Body of pancreas (tissue), 4 donors: ENCODE measurements at places on chromosomes 3 and 15.

GRCh38 chr15:59556380-59556779 is 55.2 kb upstream of the GCNT3 start:
- H3K4me3 ChIP-seq = no peak overlapping the region
- no peak overlapping the region for H3K27ac ChIP-seq
- no peaks in the 10 kb centered on the region for H3K27me3 ChIP-seq
- H3K36me3 ChIP-seq = no peaks in the 10 kb centered on the region

GRCh38 chr3:150107429-150108175 is 136.9 kb upstream of the PFN2 start:
- H3K27me3 ChIP-seq = no peaks in the 10 kb centered on the region
- no peak overlapping the region for H3K27ac ChIP-seq
- H3K36me3 ChIP-seq = no peaks in the 10 kb centered on the region
- no peak for DNase-seq

DNA sequence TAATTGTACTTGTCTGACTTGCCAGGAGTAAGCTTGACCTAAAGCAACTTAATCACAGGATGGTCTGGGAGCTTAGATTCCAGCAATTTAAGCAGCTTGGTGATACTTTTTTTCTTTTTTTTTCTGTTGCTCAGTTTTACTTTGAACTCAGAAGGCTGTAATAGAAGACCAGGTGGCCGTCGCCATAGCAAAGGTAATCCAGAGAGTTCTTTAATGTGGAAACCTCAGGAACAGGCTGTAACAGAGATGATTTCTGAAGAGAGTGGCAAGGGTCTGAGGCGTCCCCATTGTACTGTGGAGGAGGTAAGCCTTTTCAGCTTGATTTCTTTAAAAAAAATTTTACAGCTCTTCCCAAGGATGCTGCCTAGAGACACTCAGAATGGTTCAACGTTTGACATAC is 20.1 kb downstream of the SENP2 start:
- no peak overlapping the region for H3K27ac ChIP-seq
- H3K4me1 ChIP-seq = peaks cover 3% of the 10 kb centered on the region
- no peak for DNase-seq
- H3K36me3 ChIP-seq = peaks cover 33% of the 10 kb centered on the region
- no peaks in the 10 kb centered on the region for H3K27me3 ChIP-seq

DNA sequence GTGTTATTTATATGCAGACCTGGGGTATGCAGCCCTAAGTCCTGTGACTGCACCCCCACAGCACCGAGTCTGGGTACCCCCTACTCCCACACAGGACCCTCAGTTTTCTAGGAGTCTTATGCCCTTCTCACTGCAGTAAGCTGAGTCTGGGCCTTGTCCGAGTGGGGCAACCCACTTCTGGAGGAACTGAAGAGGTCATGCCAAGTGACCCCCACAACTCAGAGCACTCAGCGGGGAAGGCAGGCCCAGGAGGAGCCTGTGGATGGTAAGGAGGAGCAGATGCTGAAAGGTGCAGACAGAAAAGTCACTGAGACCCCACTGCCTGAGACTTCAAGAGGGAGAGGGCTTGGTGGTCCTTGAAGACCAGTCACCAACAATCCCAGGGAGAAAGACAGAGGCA is 56.1 kb upstream of the FGD5 start:
- H3K27ac ChIP-seq = no peak overlapping the region
- no peaks in the 10 kb centered on the region for H3K27me3 ChIP-seq
- H3K36me3 ChIP-seq = no peaks in the 10 kb centered on the region
- DNase-seq = no peak
- H3K4me3 ChIP-seq = no peak overlapping the region
- H3K4me1 ChIP-seq = no peaks in the 10 kb centered on the region

DNA sequence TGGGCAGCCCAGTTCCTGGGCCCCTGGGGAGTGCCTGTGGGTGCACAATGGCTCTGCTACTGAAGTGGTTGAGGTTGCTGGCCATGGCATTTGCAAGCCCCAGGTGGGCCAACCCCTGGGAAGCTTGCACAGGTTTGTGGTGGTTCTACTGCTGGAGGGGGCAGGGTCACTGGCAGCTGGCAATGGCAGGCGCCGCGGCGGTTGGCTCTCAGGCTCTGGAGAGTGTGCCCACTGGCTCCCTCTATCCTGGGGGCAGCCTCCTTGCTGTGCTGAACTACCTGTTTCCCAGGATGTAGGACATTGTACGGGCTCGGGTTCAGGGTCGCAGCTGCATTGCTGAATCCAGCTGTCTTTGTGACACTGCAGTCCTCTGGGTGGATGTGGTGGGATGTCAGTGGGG is 180.2 kb upstream of the HES1 start:
- no peak for DNase-seq
- H3K36me3 ChIP-seq = no peaks in the 10 kb centered on the region
- no peaks in the 10 kb centered on the region for H3K4me1 ChIP-seq
- H3K4me3 ChIP-seq = no peak overlapping the region
- no peak overlapping the region for H3K27ac ChIP-seq

- H3K4me3 ChIP-seq = no peak overlapping the region
- no peak overlapping the region for H3K27ac ChIP-seq
- no peak for DNase-seq
- no peaks in the 10 kb centered on the region for H3K4me1 ChIP-seq
Observed at GRCh38 chr3:99625643-99626416, 12.6 kb upstream of the COL8A1 start.

DNA sequence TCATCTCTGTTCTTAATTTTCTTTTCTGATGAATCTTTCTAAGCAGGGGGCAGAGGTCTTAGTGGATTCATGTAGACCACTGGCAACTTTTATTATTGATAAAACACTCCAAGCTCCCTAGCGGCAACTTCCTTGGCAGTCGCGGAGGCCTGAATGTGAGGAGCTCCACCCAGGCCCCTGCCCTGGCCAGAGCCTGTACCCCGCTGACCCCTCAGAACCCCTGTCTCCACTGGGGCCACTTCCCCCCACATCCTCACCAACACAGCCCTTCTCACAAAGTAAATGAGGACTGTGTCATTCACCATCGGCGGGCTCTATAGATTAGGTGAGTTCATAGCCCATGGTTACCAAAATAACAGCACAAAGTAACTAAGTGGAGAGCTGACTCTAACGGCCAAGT is 111.6 kb downstream of the TPRA1 start:
- H3K4me3 ChIP-seq = no peak overlapping the region
- no peak overlapping the region for H3K27ac ChIP-seq
- no peaks in the 10 kb centered on the region for H3K4me1 ChIP-seq
- no peak for DNase-seq
- H3K27me3 ChIP-seq = no peaks in the 10 kb centered on the region

DNA sequence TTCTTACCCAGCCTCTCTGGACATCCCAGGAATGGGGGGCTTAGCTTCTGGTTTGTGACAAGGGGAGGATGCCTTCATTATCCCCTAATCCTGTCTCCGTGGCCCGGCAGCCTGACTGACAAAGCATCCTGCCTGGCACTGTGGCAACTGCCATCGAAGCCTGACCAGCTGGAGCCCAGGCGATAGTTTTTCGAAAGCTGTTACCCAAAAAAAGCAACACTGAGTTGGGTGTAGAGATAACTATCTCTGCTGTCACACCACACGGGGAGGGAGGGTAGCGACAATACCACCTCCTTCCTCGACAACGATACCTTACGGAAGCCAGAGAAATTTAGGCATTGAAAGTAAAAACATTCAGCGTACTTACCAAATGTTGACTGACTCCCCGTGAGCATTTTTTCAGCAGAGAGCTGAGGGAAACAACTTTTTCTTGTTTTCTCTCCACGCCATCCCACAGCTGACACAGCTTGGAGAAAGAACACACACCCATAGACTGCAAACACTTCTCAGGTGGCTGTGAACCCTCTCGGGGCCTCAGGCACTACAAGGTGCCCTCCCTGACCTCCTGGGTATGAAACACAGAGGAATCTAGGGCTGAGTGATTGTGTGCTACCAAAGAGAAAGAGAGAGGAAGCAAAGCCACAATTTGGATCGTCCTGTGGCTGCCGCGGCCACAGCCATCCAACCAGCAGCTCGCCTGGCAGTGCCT is 361.9 kb upstream of the ICE2 start:
- H3K27ac ChIP-seq = no peak overlapping the region
- H3K36me3 ChIP-seq = no peaks in the 10 kb centered on the region
- no peaks in the 10 kb centered on the region for H3K4me1 ChIP-seq
- no peak overlapping the region for H3K4me3 ChIP-seq

DNA sequence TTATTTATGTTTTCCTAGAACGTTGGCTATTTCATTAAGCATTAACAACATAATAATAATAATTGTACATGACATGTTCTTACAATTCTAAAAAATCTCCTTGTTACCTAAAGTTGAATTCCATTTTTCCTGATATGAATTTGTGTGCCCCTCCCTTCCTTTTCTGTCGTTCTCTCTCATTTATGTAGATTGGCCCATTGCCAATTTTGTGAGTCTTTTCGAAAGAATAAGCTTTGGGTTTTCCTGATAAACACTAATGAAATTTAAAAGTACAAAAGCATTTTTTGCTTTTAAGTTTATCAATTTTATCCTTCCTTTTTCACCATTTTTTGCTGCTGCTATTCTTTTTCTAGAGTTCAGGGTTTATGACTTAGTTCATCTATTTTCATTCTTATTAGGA is 44.9 kb downstream of the PRR23E start:
- DNase-seq = no peak
- no peak overlapping the region for H3K4me3 ChIP-seq
- H3K4me1 ChIP-seq = no peaks in the 10 kb centered on the region
- H3K27ac ChIP-seq = no peak overlapping the region
- no peaks in the 10 kb centered on the region for H3K27me3 ChIP-seq
- H3K36me3 ChIP-seq = no peaks in the 10 kb centered on the region

DNA sequence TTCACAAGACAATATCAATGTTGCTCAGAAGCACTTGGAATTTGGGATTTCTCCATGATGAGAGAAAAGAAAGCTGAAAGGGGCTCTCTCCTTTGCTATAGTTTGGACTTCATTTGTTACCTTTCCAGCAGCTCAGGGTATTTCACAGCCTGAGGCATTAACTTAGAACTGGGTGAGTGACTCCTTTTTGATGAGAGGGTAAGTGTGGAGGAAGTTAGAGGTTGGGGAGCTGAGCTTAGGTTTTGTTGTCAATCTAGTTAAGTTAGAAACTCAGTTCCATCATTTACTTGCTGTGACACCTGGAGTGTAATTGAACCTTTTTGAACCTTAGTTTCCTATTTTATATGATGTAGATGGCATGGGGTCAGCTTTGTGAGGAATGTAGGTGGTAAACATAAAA is 359.1 kb downstream of the PDCD6IP start:
- no peak for DNase-seq
- no peaks in the 10 kb centered on the region for H3K27me3 ChIP-seq
- H3K27ac ChIP-seq = no peak overlapping the region
- H3K36me3 ChIP-seq = no peaks in the 10 kb centered on the region
- no peaks in the 10 kb centered on the region for H3K4me1 ChIP-seq

- H3K27ac ChIP-seq = no peak overlapping the region
- H3K4me3 ChIP-seq = no peak overlapping the region
- peaks cover 3% of the 10 kb centered on the region for H3K36me3 ChIP-seq
Observed at GRCh38 chr3:127037418-127037841, 54.5 kb downstream of the PLXNA1 start.

GRCh38 chr15:100861511-100861991 is 18.1 kb upstream of the ALDH1A3 start:
- no peak overlapping the region for H3K4me3 ChIP-seq
- no peaks in the 10 kb centered on the region for H3K4me1 ChIP-seq
- no peak overlapping the region for H3K27ac ChIP-seq
- no peaks in the 10 kb centered on the region for H3K36me3 ChIP-seq
- DNase-seq = no peak

GRCh38 chr15:62488387-62488786 is 323.3 kb upstream of the C2CD4B start:
- H3K4me3 ChIP-seq = no peak overlapping the region
- no peaks in the 10 kb centered on the region for H3K27me3 ChIP-seq
- H3K27ac ChIP-seq = no peak overlapping the region
- H3K4me1 ChIP-seq = peaks cover 7% of the 10 kb centered on the region
- DNase-seq = no peak

DNA sequence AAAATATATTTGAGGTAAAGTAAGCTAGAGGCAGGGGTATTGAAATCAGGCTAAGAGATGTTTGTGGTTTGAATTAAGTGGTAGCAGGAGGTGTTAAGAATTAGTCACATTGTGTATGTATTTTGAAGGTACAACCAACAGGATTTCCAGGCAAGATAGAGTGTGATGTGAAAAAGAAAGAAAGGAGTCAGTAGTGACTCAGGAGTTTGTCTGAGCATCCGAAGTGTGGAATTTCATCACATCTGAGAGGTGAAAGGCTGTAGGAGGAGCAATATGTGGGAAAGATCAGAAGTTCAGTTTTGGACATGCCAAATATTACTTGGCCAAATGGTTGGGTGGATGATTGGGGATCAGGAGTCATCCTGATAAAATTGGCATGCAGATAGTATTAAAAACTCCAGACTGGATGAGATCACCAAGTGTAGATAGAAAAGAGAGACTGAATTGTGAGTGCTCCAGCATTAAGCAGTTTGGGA is 32.1 kb upstream of the EBLN2 start:
- no peak overlapping the region for H3K4me3 ChIP-seq
- H3K27ac ChIP-seq = no peak overlapping the region
- DNase-seq = no peak
- no peaks in the 10 kb centered on the region for H3K36me3 ChIP-seq
- no peaks in the 10 kb centered on the region for H3K27me3 ChIP-seq

- H3K36me3 ChIP-seq = no peaks in the 10 kb centered on the region
- H3K27ac ChIP-seq = no peak overlapping the region
- no peak overlapping the region for H3K4me3 ChIP-seq
- H3K4me1 ChIP-seq = no peaks in the 10 kb centered on the region
- no peaks in the 10 kb centered on the region for H3K27me3 ChIP-seq
- DNase-seq = no peak
Observed at GRCh38 chr3:9255976-9256375, 6.5 kb upstream of the SRGAP3 start.

GRCh38 chr3:3726549-3726948 is 72.7 kb upstream of the LRRN1 start:
- H3K27me3 ChIP-seq = no peaks in the 10 kb centered on the region
- H3K4me3 ChIP-seq = no peak overlapping the region
- H3K36me3 ChIP-seq = no peaks in the 10 kb centered on the region

DNA sequence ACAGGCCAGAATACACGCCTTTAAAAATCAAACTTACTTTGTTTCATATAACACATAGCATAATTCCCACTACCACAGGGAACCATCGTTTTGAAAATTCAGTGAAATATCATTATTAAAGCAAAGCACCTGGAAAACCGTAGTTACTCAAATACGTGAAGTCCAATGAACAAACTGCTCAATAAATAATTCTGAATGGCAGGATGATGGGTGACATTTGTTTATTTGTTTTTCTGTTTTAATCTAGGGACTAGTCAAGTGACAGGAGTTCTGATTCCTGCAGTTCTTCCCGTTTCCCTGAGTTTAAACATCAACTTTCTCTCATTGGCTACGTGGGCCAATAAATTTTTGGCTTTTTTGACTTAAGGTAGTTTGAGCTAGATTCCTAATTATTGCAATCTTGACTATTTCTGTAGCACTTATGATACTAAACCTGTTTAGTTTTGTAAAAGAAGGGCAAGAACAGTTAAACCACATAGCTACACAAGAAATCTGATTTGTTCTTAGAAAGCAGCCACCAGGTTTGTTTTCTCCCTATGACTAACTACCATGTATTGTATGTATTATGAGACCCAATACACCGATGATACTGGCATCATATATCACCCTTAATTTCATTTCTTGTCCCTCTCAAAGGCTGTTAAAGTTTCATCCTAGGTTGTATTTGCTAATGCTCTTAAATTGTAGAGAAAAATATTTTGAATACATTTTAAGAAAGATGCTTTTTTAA is 411.2 kb downstream of the SHQ1 start:
- H3K36me3 ChIP-seq = no peaks in the 10 kb centered on the region
- no peaks in the 10 kb centered on the region for H3K27me3 ChIP-seq
- no peak for DNase-seq
- no peak overlapping the region for H3K27ac ChIP-seq
- no peak overlapping the region for H3K4me3 ChIP-seq
- H3K4me1 ChIP-seq = peaks cover 12% of the 10 kb centered on the region
